ENCODE measurements at places on chromosomes 7 and 10.

DNA sequence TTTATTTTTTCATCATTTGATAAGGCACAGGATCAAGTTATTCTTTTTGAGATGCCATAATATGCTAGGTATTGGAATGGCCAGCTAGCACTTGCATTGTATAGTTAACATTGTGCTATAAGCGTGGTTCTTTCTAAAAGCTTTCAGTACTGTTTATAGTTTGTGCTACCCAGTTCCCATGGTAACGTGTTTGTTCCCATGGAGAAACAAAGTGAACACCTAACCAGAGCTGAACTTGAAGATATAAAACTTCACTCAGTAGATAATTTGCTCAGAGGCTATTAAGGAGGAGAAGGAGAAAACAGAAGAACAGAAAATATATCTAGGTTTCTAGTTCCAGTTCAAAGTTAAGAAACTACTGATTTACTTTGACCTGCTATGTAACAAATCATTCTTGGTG is 23.6 kb upstream of the ITGB8 start:
- peak; percentile 96 for DNase-seq

DNA sequence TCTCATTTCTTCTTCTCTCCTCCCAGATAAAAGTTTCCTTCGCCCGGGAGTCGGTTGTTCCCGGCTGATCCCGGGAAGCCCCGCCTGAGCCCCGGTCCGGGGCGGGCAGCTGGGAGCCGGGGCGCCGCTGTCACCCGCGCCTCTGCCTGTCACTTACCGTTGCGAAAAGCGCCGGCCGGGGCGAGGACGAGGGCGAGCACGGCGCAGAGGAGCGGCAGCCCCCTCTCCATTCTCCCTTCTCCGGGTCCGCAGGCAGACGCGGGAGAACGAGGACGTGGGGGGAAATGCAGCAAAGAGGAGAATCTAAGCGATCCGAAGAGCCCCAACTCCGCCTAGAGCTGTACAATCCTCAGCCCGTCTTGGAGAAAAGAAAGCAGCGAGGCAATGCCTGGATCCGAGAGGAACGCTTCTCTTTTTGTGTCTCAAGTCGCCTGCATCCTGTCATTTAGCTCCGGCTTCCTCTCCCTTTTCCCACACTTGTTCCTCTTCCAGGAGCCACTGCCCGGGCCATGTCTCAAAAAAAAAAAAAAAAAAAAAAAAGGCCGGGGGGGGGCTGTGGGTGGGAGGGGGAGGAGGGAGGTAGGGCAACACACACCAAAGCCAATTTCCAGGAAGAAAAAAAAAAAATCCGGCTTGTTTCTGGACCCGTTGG is at the start of gene NRP1:
TSS of gene NRP1 (minus strand) at position 515 of the 652 bp plus-strand sequence. CDS start at position 230, 285 bp downstream.
- peak; percentile 75 for DNase-seq

DNA sequence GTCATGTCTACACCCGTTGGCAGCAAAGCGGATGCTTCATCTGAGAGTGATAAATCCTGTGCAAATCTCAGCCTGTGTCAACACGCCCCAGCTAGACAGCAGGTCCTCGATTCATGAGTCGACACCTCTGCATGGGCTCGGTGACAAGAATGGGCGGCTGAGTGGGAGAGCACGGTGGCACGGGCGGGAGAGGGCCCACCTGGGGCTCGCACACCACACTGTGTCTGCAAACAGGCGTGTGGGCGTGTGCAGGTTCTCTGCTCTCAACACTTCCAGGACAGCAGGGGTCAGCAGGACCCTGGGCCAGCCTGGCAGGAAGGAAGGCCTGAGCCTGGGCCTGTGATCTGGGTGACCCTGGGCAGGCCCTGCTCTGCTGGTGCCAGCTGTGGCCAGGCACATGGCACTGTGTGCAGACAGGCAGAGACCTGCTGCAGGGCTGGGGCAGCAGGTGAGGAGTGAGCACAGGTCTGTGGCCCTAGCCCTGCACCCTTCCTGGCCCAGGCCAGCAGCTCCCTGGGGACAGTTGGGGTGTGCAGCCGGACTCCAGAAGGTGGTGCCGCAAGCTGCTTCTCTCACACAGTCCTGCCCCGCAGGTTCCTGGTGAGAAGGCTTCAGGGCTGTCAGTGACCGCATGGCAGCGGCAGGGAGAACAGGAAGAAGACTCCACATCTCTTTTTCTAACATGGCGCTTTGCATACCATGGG is 216.4 kb downstream of the ELFN1 start:
- no peak for DNase-seq

GRCh38 chr7:39130274-39130673 is 152.6 kb downstream of the POU6F2 start:
- no peak for DNase-seq

DNA sequence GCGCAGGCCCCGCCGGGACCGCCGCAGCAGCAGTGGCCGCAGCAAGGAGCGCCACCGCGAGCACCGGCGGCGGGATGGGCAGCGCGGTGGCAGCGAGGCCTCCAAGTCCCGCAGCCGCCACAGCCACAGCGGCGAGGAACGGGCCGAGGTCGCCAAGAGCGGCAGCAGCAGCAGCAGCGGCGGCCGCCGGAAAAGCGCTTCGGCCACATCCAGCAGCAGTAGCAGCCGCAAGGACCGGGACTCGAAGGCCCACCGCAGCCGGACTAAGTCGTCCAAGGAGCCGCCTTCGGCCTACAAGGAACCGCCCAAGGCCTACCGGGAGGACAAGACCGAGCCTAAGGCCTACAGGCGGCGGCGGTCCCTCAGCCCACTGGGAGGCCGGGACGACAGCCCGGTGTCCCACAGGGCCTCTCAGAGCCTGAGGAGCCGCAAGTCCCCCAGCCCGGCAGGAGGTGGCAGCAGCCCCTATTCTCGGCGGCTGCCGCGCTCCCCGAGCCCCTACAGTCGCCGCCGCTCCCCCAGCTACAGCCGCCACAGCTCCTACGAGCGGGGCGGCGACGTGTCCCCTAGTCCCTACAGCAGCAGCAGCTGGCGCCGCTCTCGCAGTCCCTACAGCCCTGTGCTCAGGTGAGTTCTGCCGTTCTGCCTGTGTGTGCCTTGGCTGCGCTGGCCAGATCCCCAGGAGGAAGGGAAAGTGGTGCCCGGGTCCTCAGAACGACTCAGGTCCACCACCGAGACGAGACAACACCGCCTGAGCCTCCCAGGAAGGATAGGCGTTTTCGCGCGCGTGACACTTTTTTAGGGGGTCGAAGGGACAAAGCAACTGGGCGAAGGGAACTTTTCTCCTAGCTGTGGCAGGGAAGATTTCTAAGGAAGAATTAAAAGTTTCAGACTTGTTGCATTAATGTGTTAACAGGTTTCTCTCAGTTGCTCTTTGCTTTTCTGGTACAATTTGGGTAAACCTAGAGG is 1.5 kb downstream of the CDK13 start:
- DNase-seq, result peak; percentile 88

DNA sequence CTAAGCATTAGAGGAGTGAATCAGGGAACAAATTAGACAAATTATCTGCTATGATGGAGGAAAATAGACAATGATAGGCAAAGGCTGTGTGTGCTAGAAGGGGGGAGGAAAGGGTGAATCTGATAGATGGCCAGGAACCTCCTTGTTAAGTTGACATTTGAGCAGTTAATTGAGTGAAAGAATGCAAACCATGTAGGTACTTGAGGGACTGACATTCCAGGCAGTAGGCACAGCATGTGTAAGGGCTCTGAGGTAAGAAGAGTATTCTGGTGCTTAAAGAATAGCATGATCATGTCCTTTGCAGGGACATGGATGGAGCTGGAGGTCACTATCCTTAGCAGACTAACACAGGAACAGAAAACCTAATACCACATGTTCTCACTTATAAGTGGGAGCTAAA is 48.6 kb upstream of the TES start:
- peak; percentile 96 for DNase-seq

DNA sequence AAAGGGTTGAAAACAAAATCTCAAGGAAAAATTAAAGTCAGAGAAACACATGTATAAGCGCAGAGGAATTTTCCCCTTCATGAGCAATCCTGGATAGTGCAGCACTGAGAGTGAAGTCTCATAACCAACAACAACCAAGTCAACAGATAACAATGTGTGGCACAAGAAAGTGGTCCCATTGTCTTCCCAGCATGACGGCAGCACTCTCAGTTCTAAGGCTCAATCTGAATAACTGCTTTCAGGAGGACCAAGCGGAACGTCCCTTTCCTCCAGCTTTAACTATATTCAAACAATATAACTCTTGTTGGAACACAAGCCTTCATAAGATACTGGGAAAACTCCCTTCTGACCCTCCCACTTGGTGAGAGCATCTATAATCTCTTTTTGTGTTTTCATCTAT is 137.9 kb downstream of the RAPGEF5 start:
- DNase-seq, result no peak

DNA sequence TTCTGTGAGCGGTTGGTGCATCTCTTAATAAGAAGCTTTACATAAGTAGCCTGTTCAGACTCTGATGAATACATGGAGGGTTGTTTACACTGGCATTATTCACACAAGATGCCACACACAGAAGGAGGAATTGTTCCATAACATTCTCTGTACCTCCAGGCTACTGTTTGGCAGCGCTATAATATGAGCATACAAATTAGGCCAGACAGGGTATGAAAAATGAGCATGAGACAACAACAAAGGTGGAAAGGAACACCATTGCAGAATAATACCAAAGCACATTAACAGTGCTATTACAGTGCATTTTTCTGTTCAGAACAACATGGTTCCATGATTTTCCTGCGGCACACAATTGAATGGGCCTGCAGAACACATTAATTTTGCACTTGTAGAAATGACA is 417.2 kb upstream of the C7orf33 start:
- no peak for DNase-seq

DNA sequence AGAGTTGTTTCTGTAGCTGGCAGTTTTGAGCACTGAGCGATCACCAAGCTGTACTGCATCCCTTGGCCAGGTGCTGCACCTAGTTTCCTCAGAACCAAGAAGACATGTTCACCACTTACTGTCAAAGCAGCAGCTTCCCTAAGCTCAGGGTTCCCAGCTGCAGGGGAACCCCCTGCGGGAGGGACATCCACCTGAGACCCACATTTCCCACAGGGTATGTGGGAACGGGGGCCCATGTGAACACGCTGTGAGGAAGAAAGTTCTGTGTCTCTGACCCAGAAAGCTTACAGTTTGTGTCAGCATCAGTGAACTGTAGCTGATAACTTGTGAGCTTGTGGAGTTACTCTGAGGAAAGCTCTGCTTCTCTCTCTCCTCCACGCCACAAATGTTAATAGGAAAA is 436.8 kb upstream of the IGFBP3 start:
- no peak for DNase-seq

- no peak for DNase-seq
Observed at GRCh38 chr7:120218712-120219111, 54.3 kb upstream of the KCND2 start.

GRCh38 chr7:35988105-35988504 is 164.9 kb upstream of the EEPD1 start:
- DNase-seq, result no peak

DNA sequence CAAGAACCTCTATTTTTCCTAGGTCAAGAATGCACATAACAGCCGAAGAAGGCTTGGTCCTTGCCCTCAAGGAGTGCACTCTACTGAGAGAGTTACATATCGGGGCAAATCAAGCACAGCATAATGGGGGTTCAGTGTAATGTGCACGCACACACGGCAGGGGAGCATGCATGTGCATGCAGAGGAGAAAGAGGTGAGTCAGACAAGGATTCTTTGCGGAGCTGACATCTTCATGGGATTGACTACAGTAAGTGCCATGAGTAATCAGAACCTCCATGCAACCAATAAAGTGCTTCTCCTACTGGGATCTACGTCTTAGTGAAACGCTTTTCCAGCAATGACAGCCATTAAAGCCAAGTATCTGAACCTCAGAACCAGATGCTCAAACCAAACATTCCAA is 123.6 kb downstream of the RNF216 start:
- no peak for DNase-seq

DNA sequence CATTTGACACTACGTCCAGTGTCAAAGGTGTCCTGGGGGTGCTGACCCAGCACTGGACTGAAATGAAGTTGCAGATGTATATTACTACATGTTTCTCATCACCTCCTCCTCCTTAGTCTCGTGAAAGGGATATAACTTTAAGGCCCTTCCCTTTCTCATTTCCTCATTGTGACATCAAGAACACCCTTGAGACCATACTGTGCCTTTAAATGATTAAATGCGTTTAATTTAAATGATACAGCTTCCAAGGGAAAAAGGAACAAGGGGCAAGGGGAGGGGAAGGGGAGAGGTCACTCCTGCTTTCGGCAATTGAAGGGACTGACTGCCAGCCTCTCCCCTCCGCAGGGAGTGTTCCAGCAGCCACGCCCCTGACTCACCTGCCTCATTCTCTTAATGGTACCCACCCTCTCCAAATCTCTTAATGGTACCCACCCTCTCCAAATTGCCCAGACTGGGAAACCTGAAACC is 80.5 kb upstream of the KMT2E start:
- no peak for DNase-seq

DNA sequence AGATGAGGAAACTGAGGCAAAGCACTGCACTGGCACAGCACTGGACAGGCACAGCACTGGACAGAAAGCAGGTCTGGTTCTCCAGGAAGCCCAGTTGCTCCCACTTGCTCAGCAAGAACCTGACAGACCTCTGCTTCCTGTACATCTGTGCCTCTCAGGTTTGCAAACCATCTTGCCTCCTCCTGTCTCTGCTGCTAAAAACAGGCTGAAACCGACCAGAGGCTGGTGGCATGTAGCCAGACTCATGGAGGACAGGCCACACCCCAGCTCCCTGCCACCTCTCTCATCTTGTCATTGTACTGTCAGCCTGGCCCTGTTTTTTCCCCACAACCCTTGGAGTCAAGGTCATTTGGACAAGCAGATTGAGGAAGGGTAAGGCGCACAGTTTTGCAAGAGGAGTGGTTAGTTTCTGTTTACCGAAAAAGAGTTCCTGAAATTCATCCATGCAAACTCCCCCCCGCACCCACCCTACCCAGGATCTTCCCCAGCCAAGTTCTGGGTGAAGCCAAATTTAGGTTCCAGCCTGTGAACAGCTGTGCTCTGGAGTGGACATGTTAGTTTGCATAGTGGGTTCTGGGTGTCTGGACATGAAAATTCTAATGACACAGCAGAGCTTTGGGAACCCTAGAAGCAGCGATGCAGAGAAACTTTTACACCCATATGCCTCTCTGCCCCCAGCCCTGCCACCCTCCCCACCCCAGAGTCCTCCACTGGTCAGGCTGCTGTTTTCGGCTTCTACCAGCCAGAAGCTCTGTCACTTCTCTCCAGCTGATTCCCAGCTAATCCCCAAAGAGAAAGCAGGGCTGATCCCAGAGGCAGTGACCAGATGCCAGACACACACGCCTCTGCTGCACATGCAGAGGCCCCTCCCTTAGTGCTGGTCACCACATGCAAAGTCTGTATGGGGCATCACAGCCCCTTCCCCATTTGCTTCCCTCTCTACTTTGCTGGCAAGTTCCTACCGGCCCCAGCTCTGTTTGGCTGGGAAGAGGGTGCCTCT is 8.5 kb upstream of the C10orf105 start:
- no peak for DNase-seq

DNA sequence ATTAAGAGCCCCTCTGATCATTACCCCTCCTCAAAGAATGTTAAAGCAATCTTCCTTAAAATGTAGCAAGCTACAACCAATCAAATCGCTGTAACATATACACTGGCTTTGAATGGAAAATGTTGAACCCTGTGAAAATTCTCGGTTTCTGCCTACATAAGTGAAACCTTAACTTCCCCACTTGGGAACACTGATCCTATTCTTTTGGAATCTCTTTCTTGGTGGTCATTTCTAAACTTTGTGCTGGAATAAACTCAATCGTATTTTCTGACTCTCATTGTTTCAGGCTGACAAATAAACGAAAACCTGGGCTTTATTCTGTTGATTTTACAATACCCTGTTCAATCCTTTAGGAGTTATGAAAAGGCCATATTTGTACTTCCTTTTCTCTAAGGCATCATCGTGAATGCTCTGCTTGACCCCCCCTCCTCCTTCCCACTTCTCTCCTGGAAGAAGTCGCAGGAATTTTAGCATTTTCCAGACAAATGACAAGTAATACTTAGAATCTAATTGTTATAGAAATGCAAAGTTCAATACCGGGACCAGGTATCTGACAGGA is 155.1 kb upstream of the FAM13C start:
- DNase-seq, result no peak

- no peak for DNase-seq
Observed at GRCh38 chr10:100330079-100330478, at the start of gene PKD2L1. Gene PKD2L1, minus strand, starts transcription at chr10:100330228. Its CDS starts 125 bp downstream, at chr10:100330103.
